ENCODE measurements at places on chromosomes 5 and 9. TPM values are rescaled to one million over a fixed set of nuclear protein-coding genes. Genes with fewer than 3 reads are reported as not detected.
A peak's percentile ranks its signal among the peaks of the same experiment; 100 is the strongest.

DNA sequence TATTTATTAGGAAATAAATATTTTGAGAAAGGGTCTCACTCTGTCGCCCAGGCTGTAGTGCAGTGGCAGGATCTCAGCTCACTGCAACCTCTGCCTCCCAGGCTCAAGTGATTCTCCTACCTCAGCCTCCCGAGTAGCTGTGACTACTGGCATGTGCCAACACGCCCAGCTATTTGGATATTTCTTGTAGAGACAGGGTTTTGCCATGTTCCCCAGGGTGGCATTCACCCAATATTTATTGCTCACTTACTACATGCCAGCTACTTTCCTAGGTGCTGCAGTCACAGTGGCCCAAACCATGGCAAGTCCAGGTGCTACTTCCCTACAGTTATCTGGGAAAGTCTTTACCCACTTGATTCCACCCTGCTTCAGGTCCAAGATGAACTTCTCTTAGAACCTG is 8.3 kb upstream of the MED7 start:
- no peak for DNase-seq

Gene BSPRY
- not detected for total RNA-seq

Gene TLE1
- 40.3 TPM for total RNA-seq

- DNase-seq: no peak
Measured at GRCh38 chr9:117030254-117030768, 343.2 kb downstream of the TRIM32 start.

GRCh38 chr9:34603610-34604231 is 8.2 kb downstream of the RPP25L start:
- peak; percentile 63 for DNase-seq

DNA sequence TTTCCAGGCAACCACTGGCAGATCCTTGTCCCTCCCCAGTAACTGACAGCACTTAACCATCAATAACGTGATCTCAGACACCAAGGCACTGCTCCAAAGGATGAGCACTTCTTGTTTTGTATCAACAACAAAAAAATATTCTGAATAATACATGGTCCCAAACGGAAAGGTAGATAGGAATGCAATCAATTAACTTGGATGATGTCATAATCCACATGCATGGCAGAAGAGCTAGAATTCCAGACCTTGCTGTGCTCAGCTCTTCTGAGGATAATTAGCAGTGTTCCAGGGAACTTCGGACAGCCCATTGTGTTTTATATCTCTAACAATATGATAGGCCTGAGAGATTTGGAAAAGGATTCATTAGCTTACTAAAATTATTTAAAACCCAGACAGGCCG is 288.4 kb upstream of the PCSK5 start:
- no peak for DNase-seq

Gene FLT4
- total RNA-seq: under 0.01 TPM

DNA sequence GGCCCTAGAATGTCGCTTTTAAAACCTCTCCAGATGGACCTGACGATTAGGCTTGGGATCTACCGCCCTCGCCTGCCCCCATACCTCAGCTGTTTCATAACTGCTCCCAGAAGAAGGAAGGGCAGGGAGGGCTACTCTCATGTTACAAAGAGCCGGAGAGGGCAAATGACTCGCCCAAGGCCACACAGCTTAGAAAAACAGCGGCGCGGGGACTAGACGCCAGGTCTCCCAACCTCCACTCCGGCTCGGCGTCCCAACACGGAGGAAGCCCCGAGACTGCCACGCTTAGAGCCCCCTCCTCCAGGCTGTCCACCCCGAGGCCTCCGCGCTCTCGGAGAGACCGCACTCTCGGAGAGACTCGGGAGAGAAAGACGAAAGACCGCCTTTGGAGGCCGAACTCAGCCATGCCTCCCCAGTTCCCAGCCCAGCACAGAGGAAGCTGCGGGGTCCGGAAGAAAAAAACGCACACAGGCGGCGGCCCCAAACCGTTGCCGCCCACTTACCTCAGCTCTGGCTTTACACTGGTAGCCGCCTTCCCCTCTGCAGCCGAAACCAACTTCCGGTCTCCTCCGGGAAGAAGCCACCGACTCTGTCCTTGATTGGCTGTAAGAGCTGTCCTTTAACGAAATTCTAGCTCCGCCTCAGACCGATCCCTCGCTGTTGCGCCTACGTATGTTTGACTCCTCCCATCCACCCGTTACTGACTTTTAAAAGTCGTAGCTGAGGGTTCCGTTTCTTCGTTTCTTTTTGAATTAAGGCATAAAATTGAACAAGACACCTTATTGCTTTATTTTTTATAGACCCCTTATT is at the start of gene MED7:
TSS of gene MED7 (minus strand) at position 549 of the 810 bp plus-strand sequence. CDS start 3,434 bp downstream, outside the sequence.
- peak; percentile 100 for DNase-seq

Gene KIF4B
- total RNA-seq: under 0.01 TPM

GRCh38 chr5:74179179-74179578 is 461.3 kb downstream of the ENC1 start:
- peak; percentile 97 for DNase-seq

- no peak for DNase-seq
Measured at GRCh38 chr5:151787817-151788216, 16.1 kb downstream of the G3BP1 start.

Gene CSF2
- total RNA-seq: not detected

- DNase-seq: no peak
Measured at GRCh38 chr5:163912046-163912445, 406.6 kb downstream of the MAT2B start.

Gene TIMD4
- not detected for total RNA-seq

DNA sequence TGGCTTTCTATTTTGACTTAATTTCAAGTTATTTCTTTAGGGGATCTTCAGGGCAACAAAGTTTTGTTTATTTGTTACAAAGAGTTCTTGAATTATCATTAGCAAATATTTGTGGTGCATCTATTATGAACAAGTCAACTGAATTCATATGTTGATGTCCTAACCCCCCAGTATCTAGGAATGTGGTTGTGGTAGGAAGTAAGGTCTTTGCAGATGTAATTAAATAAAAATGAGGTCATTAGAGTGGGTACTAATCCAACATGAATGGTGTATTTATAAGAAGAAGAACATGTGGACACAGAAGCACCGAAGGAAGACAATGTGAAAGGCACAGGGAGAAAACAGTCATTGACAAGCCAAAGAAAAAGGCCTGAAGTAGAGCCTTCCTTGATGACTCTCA is 474.0 kb upstream of the DAB2 start:
- no peak for DNase-seq

Gene RASGRF2
- total RNA-seq: 5.3 TPM

- no peak for DNase-seq
Measured at GRCh38 chr5:3385991-3386519, 209.6 kb upstream of the IRX1 start.

Gene TNFSF15
- total RNA-seq: under 0.01 TPM

Gene AIF1L
- 0.18 TPM for total RNA-seq

- DNase-seq: no peak
Measured at GRCh38 chr9:120152295-120152694, 427.7 kb downstream of the CDK5RAP2 start.

DNA sequence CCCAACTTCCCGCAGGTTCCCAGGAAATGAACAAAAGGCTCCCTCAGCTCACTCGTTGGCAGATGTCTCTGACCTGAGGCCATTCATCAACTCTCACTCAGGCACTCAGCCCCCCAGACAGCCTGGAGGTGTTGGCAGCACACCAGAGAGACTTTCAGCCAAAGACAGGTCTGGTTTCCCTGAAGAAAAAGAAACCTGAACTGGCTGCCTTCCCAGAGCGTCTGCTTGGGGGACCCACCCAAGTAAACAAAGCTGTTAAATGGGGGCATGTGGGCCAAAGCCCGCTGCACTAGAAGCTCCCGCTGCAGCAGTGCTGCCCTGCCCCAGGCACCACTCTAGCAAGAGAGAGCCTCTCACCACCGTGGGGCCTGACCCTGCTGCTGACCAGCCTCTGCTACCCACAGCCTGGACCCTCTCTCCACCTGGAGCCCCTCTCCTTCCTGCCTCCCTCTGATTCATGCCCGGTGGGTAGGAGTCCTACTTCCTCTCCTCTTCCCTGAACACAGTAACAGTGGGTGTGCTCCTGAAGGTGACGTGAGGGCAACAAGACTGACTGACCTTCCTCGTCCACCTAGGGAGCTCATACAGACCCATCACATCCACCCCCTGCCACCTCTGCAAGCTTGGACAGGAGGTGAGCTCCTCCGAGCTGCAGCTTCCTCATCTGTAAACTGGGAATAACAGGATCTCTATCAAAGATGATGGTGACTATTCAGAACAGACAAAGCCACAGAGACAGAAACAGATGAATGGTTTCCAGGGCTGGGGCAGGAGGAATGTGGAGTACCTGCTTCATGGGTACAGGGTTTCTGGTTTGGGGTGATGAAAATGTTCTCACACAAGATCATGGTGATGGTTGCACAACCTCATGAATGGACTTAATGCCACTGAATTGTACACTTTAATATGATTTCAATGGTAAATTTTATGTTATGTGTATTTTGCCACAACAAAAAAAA is 31.0 kb upstream of the GABRP start:
- no peak for DNase-seq

Gene FBP2
- total RNA-seq: not detected

Gene EXD3
- total RNA-seq: 1.1 TPM

DNA sequence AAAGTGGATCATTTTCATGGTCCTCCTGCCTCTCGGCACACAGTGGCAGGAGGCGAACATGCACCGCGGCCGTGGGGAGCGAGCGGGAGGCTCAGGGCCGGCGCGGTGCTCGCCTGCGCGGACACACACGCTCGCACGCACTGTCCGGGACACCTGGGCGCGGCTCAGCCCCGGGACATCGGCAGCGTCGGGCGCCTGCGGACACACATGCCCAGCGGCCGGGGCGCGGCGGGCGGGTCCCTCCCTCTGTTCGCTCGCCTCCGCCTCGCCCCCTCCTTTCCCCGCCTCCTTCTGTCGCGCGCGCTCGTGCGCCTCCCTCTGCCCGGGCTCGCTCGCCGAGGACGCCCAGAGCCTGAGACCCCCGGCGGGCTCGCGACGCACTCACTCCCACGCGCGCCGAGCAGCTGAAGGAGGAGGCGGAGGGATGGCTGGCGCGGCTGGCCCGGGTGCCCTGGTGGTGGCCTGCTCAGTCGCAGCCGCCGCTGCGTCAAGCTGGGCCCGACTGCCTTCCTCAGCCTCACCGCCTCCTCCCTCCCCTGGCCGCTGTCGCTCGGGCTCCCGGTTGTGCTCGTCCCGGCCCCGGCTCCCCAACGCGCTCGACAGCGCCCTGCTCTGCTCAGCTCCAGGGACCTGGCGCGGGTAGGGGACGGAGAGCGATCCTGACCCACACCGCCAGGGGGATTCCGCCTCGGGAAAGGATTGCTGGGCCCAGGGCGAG is at the start of gene FRMD3:
TSS of gene FRMD3 (minus strand) at position 230 of the 718 bp plus-strand sequence. CDS start at position 60, 170 bp downstream.
- DNase-seq: peak; percentile 16

GRCh38 chr5:105238561-105238960 is 1676.0 kb upstream of the NUDT12 start:
- DNase-seq: no peak

Data from IMR-90 (cell line).